ENCODE measurements at places on chromosomes 7 and 10. TPM values are rescaled to one million over a fixed set of nuclear protein-coding genes. Genes with fewer than 3 reads are reported as not detected.
A peak's percentile ranks its signal among the peaks of the same experiment; 100 is the strongest.

TRIM50 gene
- total RNA-seq: 0.39 TPM

- H3K27me3 ChIP-seq: no peaks in the 10 kb centered on the region
- no peak overlapping the region for H3K4me3 ChIP-seq
- no peaks in the 10 kb centered on the region for H3K36me3 ChIP-seq
- no peak for DNase-seq
- peak overlapping the region; percentile 81 for H3K27ac ChIP-seq
Observed at GRCh38 chr10:102626026-102626685, 18.1 kb upstream of the TRIM8 start.

DNA sequence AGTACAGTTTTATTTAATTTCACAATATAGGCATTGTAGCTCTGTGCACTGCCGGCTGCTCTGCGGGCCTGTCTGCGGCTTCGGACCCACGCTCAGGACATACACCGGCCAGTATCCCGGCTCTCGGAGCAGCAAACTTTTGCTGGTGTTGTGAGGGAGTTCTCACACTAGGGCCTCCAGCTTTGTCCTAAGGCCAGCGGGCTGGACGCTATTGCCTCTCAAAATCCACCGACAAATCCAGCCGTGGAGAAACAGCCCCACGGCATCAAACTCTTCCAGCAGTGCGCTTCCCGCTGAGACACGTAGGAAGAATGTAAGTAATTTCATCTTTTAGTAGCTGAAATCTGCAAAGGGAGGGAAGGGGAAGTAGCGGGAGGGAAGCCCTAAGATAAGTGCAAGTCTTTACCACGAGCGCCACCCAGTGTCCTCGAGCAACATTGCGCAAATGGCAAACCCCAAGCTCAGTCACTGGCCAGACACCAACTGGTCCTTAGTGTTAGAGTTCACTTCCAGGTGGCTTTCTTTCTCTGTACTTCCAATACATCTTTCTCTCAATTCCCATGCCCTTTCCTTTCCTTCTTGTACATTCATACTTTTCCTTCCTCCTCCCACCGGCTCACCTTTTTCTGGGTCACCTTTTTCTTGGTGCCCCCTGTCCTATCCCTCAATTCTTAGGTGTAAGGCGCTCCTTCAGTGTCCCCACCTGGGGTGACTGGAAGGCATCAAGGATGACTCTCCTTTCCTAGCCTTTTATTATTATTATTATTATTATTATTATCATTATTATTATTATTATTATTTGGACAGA lies 3.0 kb upstream of the DLX5 start:
- no peaks in the 10 kb centered on the region for H3K36me3 ChIP-seq
- peaks cover 39% of the 10 kb centered on the region for H3K4me1 ChIP-seq
- peak overlapping the region; percentile 53 for H3K4me3 ChIP-seq
- DNase-seq: peak; percentile 92
- no peak overlapping the region for H3K27ac ChIP-seq

DNA sequence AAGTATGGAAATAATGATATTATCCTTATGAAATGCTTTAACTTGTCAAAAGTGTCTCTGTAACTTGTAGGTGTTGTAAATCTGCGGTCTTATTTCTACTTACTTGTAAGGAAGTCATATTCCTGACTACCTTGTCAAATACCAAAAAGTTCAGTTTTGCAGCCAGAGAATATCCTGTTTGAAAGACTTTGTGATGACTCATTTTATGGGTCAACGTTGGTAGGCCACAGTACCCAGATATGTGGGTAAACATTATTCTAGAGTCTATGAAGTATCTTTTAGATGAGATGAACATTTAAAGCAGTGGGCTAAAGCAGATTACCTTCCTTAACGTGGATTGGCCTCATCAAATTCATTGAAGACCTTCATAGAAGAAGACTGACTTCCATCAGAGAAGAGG lies 195.3 kb downstream of the PPP1R9A start:
- H3K4me3 ChIP-seq: no peak overlapping the region
- no peak overlapping the region for H3K27ac ChIP-seq
- no peak for DNase-seq
- no peaks in the 10 kb centered on the region for H3K27me3 ChIP-seq
- no peaks in the 10 kb centered on the region for H3K36me3 ChIP-seq

PAPOLB gene
- 0.46 TPM for total RNA-seq

DNA sequence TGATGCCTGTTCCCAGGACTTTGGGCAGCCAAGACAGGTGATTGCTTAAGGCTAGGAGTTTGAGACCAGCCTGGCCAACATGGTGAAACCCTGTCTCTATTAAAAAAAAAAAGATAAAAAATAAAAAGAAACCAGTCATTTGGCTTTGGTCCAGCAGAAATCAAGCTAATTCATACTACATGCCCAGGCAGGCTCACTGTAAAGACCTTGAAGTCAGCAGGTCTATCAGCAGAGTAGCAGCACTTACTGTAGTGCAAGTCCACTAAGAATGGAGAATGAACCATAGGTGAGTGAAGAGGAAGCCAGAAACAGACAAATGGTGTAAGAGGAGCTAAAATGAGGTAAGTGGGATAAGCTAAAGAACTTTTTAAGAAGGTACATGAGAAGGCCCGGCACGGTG lies 24.7 kb downstream of the PSPH start:
- no peaks in the 10 kb centered on the region for H3K36me3 ChIP-seq
- no peak overlapping the region for H3K27ac ChIP-seq
- no peaks in the 10 kb centered on the region for H3K4me1 ChIP-seq
- no peak for DNase-seq

GALNT17 gene
- 95.6 TPM for total RNA-seq

DNA sequence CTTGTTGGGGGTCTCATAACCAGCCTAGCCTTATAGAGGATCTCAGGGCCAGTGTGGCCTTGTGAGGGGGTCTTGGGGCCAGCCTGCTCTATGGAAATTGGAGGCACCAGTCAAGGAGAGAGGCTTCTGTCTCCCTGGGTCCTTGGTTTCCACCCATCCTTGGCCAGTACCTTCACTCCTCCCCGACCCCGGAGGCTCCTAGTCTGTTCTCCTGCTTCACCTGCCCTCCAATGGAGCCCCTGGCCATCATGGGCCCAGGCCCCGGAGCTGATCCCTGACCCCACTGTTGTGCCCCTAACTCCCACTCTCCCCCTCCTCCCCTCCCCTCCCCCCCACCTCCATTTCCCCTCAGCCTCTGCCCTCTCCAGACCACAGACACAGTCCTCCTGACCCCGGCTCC lies 29.7 kb downstream of the RASGEF1A start:
- no peak for DNase-seq
- H3K27ac ChIP-seq: no peak overlapping the region
- H3K4me1 ChIP-seq: no peaks in the 10 kb centered on the region
- H3K36me3 ChIP-seq: no peaks in the 10 kb centered on the region
- H3K4me3 ChIP-seq: no peak overlapping the region
- H3K27me3 ChIP-seq: no peaks in the 10 kb centered on the region

OR2A5 gene
- not detected for total RNA-seq

GRCh38 chr10:8112230-8112905 lies 57.9 kb downstream of the GATA3 start:
- H3K36me3 ChIP-seq: no peaks in the 10 kb centered on the region
- H3K27ac ChIP-seq: no peak overlapping the region
- no peaks in the 10 kb centered on the region for H3K27me3 ChIP-seq
- no peak overlapping the region for H3K4me3 ChIP-seq

DNA sequence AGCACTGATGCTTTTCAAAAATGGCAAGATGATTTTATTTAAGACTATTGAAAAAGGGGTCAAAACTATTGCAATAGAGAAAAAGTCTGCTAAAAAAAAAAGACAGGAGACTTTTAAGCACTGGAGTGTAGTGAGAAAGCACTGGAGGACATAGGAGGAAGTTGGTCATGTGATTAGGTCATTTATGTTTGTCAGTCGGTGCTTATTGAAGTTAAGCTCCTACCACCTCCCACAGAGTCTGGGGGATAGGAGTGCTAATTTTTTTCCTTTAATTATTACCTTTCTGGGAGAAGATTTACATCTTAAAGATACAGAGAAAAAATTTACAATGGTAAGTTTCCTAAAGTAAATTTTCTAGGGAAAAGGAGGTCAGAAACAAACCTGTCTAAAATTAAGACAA lies 80.2 kb upstream of the TMEM229A start:
- H3K4me1 ChIP-seq: no peaks in the 10 kb centered on the region
- no peak for DNase-seq
- H3K4me3 ChIP-seq: no peak overlapping the region
- H3K36me3 ChIP-seq: no peaks in the 10 kb centered on the region
- H3K27ac ChIP-seq: no peak overlapping the region

GRCh38 chr10:84541289-84541637 lies 212.9 kb downstream of the CCSER2 start:
- no peak overlapping the region for H3K27ac ChIP-seq
- H3K4me3 ChIP-seq: peak overlapping the region; percentile 50
- no peaks in the 10 kb centered on the region for H3K36me3 ChIP-seq
- no peak for DNase-seq
- no peaks in the 10 kb centered on the region for H3K27me3 ChIP-seq
- peaks cover 12% of the 10 kb centered on the region for H3K4me1 ChIP-seq

GRCh38 chr7:50393547-50394252 lies 56.5 kb downstream of the FIGNL1 start:
- no peak overlapping the region for H3K27ac ChIP-seq
- no peaks in the 10 kb centered on the region for H3K4me1 ChIP-seq
- no peak overlapping the region for H3K4me3 ChIP-seq
